ENCODE measurements at places on chromosomes 1 and 21.

DNA sequence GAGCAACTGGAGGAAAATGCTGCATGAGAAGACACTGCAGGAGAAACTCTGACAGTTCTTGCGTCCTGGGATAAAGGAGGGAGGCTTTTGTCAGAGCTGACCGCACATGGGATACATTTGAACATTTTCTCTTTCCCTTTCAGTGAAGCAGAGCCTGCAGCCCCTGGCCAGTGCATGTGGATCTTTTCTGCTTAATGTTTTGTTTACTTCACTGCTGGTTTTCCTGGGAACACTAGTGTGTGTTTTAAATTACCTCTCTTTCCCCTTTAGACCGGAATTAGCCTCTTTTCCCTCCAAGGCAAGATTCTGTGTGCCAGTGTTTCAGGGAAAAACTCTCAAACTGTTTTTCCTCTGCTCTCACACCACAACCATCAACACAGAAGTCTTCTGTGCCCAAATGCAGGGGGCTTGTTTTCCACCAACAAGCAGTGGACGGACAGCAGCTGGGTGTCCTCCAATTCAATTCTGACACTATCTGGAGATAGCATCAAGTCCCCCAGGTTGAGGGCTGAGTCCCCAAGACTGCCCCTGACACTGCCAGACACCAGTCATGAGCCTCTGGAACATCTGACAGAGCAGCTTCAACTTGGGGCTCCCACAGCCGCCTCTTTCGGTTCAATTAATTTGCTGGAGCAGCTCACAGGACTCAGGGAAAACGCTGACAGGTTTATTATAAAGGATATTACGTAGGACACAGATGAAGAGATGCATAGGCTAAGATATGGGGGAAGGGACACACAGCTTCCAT is 136.2 kb downstream of the RHOU start:
- no peak for DNase-seq

GRCh38 chr1:237201155-237201554 is 159.2 kb downstream of the RYR2 start:
- DNase-seq = no peak

- DNase-seq = no peak
These were observed 881.5 kb downstream of the LTN1 start for GRCh38 chr21:28111151-28111619.

DNA sequence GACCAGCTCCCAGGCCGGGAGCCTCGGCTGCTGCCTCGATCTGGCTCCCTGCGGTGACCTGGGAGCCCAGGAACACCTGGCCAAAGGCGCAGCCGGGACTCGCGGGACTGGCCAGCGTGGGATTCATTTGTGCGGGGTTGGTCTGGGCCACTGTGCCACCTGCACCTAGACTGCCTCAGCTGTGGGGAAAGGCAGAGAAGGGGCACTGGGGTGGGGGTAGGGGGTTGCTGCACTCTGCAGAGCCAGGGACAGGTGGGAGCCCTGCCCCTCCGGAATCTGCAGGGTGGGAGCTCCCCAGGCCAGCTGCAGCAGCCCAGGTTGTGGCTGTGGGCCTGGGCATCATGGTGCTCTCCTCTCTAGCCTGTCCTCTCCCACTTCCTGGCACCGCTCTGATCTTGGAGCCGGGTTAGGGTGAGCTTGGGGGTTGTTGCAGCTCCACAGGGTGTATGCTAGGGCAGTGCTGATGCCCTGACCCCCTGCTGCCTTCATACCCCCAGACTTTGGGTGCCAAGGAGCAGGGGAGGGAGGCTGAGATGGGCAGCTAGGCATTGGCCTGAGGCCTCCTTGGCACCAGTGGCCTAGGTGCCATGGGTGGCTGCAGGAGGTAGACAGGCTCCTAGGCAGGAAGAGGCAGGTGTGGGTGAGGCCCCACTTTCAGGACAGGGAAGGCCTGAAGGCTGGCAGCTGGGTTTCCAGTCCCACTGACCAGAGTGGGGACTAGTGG is 57.5 kb upstream of the ETV3 start:
- no peak for DNase-seq

GRCh38 chr1:39826583-39826982 is 37.9 kb upstream of the BMP8B start:
- DNase-seq = no peak

DNA sequence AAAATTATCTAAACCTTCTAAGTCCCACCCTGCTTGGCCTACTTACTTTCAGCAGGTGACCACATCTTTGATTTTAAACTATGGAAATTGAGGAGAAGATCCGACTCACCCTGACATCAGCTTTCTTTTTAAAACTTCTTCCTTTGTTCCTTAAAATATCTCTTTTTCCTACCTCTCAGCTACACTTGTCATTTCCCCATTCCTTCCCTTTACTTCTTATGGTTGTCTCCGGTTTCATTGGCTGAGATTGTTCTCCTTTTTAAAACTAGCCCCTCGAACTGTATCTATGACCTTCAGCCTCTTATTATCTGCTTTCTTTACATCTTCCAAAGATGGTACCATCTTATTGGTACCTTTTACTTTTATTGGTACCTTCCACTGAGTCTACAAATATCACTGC is 87.8 kb upstream of the NRIP1 start:
- DNase-seq = no peak

DNA sequence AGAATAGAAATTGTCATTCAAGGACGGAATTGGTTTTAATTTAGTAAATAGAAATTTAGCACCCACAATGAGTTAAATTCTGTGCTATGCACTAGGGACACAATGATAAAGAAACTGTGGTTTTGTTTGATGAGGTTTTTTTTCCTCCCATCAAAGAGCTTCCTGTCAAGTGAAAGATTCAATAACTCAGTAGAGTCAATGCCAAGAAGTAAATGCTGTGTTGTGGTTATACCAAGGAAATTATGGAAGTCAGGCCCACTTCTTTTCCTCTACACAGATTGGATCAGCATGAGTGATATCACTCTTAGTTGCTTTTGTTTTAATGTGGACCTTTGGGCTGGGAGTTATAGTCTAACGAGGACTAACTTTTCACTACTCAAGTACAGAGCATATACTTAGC is 1269.6 kb upstream of the ADGRL2 start:
- no peak for DNase-seq

- DNase-seq = no peak
These were observed 42.7 kb downstream of the SEC16B start for GRCh38 chr1:177927021-177927596.

DNA sequence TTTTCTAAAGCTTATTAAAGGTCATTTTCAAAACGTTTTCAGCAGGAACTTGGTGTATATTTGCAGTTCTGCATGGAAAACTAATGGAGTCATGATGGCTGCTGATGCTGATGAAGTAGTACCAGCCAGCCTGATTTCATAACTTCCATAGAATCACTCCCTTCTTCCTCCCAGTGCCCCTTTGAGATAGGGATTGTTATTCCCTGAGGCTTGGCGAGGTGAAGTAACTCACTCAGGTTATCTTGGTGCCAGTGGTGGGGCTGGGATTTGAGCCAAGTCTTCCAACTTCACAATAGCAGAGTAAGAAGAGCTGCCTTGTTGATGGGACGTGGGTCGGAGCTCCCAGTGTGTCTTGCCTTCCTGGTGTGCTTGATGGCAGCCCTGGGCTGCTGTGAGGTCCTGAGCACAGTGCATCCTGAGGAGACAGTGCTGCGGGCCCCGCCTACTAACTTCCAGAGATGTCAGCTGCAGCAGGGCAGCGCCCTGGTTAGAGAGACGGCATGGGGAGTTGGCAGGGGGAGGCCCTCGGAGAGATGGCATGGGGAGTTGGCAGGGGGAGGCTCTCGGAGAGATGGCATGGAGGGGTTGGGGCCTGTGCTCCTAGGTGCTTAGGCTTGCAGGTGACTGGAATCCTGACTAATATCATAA is 92.6 kb downstream of the PCBP3 start:
- DNase-seq = no peak

DNA sequence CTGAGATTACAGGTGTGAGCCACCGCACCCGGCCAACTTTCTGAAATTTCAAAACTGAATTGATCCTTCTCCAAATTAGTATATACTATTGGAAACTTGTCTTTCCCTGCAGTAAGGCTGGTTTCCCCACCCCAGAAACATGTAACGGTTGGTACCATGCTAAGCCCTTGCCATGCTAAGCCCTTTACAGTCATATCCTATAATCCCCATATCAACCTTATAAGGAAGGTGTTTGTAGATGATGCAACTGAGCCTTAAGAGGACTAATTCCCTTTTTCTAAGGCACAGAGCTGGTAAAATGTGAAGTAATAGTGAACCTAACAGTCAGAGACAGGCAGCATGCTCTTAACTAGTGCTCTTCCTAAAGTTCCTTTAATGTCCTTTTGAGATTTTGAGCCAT is 413.7 kb downstream of the DISC1 start:
- no peak for DNase-seq

GRCh38 chr1:193309936-193310475 is 123.6 kb upstream of the B3GALT2 start:
- DNase-seq = no peak
